ENCODE measurements at places on chromosomes 5 and 9. TPM values are rescaled to one million over a fixed set of nuclear protein-coding genes. Genes with fewer than 3 reads are reported as not detected.

DNA sequence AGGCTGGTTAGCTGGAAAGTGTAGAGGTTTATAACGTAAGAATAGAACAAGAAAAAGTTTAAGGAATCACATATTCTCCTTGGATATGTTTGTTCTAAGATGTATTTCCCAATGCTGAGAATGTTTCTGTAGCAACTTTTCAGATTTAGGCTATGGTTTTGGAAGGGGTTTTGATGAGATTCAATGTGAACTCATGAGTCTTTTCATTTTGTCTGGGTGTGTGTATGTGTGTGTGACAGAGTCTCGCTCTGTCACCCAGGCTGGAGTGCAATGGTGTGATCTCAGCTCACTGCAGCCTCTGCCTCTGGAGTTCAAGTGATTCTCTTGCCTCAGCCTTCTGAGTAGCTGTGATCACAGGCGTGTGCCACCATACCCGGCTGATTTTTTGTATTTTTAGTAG, 38.6 kb downstream of the RAI14 start:
- H3K36me3 ChIP-seq: no peaks in the 10 kb centered on the region
- H3K27me3 ChIP-seq: no peaks in the 10 kb centered on the region
- no peak for DNase-seq
- H3K4me3 ChIP-seq: no peak overlapping the region

DNA sequence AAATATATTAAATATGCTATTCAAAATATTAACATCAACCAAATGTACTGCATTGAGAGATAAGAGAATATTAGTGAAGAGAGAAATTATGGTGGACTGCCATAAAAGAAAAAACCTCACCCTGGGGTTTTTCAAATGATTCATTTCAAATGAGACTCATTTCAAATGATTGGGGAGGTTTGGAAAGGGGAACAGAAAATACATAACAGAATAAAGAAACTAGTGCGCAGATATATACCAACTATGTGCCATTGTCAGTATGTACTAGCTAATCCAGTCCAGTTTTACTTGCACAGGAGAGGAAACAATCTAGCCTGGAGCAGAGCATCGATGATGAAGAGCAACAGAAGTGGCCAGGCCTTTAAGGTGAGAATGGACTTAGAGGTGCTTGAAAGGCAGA, 651.6 kb upstream of the RORB start:
- H3K36me3 ChIP-seq: no peaks in the 10 kb centered on the region
- H3K27ac ChIP-seq: no peak overlapping the region
- H3K4me1 ChIP-seq: no peaks in the 10 kb centered on the region
- H3K4me3 ChIP-seq: no peak overlapping the region

DNA sequence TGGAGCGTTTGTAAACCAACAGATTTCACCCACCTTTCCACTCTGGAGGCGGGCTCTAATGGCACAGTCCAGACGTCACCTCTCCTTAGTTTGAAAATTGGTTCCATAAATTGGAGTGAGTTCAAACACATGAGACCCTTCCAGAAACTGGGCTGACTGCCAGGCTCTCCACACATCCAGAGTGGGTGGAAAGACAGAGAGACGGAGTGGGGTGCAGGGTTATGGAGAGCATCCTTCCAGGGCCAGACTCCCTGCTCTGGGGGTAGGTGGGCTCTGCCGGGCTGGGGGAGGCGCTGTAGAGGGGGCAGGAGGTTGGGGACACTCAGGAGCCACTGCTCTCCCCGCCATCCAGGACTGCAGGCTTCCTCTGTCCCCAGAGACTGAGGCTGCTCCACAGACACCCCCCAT, 104.7 kb upstream of the PHYKPL start:
- H3K27me3 ChIP-seq: peaks cover 6% of the 10 kb centered on the region
- DNase-seq: no peak
- H3K4me1 ChIP-seq: no peaks in the 10 kb centered on the region

The C1QTNF2 gene
- total RNA-seq: not detected

The OLFM1 gene
- 0.47 TPM for total RNA-seq

The HSPB3 gene
- total RNA-seq: not detected

The CXXC5 gene
- 0.88 TPM for total RNA-seq

All from activated T-helper 1 cell treated with anti-CD3 and anti-CD28 coated beads, Interleukin-12 subunit alpha, Interleukin-12 subunit beta, Interleukin-2, Interleukin-4 antibody, amounts not matched to agents 30 ng/mL and 10 ng/mL and 1 ng/mL, durations not matched to agents 14 hours and 24 hours and 36 hours (primary cell).